ENCODE measurements at places on chromosomes 2 and 18. TPM values are rescaled to one million over a fixed set of nuclear protein-coding genes. Genes with fewer than 3 reads are reported as not detected.

Gene PSMD1
- 119 TPM for total RNA-seq

- no peak for DNase-seq
- H3K4me1 ChIP-seq = no peaks in the 10 kb centered on the region
- H3K4me3 ChIP-seq = no peak overlapping the region
- H3K27me3 ChIP-seq = peaks cover 19% of the 10 kb centered on the region
Observed at GRCh38 chr2:106812383-106812782, 73.6 kb downstream of the ST6GAL2 start.

DNA sequence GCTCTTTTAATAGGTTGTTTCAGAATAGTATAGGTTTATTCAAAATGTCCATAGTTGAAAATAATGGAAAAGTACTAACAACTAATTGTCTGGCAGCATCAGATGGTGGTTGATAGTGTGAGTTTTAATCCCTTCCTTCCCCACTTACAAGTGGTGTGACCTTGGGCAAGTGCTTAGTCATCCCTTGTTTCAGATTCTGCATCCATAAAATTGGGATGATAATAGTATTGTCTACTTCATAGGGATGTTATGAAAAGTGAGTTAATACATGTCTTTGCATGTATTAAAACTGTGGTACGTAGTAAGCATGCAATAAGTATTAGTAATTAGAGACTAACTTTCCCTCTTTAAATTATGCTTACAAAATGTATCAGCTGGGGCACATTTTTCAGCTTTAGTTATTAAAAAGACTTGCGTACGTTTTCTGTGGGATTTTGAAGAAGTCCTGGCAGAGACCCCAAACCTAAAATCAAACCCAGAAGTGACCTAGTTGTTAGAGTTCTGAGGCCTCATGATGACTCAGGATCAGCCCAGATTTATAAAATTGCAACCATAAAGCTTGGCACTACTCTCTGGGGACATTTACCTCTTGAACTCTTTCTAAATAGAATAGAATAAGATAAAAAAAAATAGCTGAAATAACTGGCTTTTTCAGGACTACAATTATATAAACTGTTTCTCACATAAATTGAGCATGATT, 8.6 kb downstream of the ITGA4 start:
- DNase-seq = no peak
- H3K4me1 ChIP-seq = no peaks in the 10 kb centered on the region
- H3K36me3 ChIP-seq = no peaks in the 10 kb centered on the region
- no peak overlapping the region for H3K4me3 ChIP-seq

- H3K27ac ChIP-seq = no peak overlapping the region
- peaks cover 31% of the 10 kb centered on the region for H3K27me3 ChIP-seq
- no peaks in the 10 kb centered on the region for H3K4me1 ChIP-seq
Observed at GRCh38 chr2:29733213-29733612, 188.2 kb downstream of the ALK start.

- H3K4me1 ChIP-seq = peaks cover 68% of the 10 kb centered on the region
- H3K36me3 ChIP-seq = no peaks in the 10 kb centered on the region
- no peaks in the 10 kb centered on the region for H3K27me3 ChIP-seq
- peak overlapping the region; percentile 96 for H3K27ac ChIP-seq
- no peak overlapping the region for H3K4me3 ChIP-seq
Observed at GRCh38 chr2:20596193-20596972, 54.5 kb downstream of the HS1BP3 start.

DNA sequence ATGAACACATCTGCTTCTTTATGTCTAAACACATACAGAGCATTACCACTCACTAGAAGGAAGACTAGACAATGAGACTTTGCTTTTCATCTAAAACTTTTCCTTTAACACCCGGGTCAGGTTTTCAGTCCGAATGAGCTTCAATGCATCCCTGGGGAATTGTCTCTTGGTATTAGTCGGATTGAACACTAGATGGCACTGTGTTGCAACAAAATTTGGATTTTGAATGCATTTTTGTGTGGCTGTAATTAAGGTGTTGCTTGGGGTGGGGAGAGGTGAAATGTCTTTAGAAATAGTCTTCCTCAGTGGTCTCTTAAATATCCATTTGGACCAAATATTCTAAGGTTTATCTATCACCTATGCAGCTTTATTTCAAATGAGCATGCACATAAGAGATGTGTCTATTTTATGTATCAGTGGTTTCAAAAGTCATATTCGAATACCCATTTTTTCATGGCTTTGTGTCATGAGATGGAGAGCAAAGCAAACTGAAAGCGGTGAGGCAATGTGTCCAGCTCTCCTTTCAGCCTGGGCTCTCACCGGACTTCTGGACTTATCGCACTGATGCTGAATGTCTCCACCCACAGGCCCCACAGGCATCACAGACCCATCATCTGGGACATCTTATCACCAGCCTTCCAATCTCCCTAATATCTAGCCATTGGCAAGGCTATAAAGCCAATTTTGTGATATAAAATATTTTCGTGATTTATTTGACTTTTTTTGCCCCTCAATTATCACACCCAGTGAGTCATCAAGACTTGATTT, 510.3 kb downstream of the RNF144A start:
- no peaks in the 10 kb centered on the region for H3K4me1 ChIP-seq
- peaks cover 56% of the 10 kb centered on the region for H3K27me3 ChIP-seq
- H3K36me3 ChIP-seq = no peaks in the 10 kb centered on the region
- no peak for DNase-seq
- no peak overlapping the region for H3K4me3 ChIP-seq
- no peak overlapping the region for H3K27ac ChIP-seq

DNA sequence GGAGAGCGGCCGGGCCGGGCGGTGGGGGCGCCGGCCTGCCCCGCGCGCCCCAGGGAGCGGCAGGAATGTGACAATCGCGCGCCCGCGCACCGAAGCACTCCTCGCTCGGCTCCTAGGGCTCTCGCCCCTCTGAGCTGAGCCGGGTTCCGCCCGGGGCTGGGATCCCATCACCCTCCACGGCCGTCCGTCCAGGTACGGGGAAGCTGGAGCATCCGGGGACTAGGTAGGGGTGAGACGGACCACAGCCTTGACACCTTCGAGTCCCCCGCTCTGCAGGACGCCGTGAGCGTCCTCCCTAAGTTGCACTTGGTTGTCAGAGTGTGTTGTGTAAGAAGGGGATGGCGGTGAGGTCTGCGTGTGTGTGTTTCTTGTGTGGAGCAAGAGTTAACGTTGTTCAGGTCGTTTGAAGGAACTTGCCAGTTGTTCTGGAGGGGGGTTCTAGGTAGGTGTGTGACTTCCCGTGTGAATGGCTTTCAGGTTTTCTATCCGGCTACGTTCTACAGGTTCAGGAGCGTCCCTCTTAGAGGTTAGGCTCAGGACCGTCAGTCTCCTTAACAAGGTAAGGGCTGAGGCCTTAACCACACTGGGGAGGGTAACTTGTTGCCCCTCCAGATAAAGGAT, 393 bp downstream of the IL1R1 start:
- no peak for DNase-seq
- H3K27ac ChIP-seq = no peak overlapping the region
- H3K4me1 ChIP-seq = peaks cover 6% of the 10 kb centered on the region
- H3K4me3 ChIP-seq = peak overlapping the region; percentile 82
- no peaks in the 10 kb centered on the region for H3K27me3 ChIP-seq
- H3K36me3 ChIP-seq = no peaks in the 10 kb centered on the region

GRCh38 chr2:101766871-101767739, 69.6 kb downstream of the MAP4K4 start:
- peak; percentile 60 for DNase-seq
- H3K27ac ChIP-seq = peak overlapping the region; percentile 73
- peaks cover 5% of the 10 kb centered on the region for H3K36me3 ChIP-seq
- no peaks in the 10 kb centered on the region for H3K27me3 ChIP-seq
- no peak overlapping the region for H3K4me3 ChIP-seq

DNA sequence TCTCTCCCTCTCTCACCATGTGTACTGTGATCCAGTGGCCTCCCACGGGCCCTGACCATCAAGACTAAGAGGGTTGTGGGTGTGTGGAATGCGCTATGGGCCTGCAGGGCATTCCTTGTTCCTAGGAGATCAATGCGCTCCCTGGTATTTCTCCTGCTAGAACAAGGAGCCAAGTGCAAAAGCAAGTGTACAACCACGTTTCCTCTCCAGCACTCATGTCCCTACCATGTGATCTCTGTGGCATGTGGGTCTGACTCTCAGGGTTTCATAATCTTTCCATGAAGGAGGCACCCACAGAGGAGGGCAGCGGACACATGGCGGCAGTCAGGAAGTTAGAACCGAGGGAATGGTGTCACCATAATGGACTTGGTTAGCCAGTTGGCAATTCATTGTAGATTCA, 91.4 kb downstream of the MAPK4 start:
- no peak overlapping the region for H3K4me3 ChIP-seq
- no peak for DNase-seq
- H3K4me1 ChIP-seq = no peaks in the 10 kb centered on the region
- H3K27me3 ChIP-seq = no peaks in the 10 kb centered on the region
- no peaks in the 10 kb centered on the region for H3K36me3 ChIP-seq
- no peak overlapping the region for H3K27ac ChIP-seq

- H3K27me3 ChIP-seq = no peaks in the 10 kb centered on the region
- no peak for DNase-seq
- no peak overlapping the region for H3K4me3 ChIP-seq
- H3K36me3 ChIP-seq = no peaks in the 10 kb centered on the region
Observed at GRCh38 chr2:182897137-182897536, 30.7 kb upstream of the FRZB start.

DNA sequence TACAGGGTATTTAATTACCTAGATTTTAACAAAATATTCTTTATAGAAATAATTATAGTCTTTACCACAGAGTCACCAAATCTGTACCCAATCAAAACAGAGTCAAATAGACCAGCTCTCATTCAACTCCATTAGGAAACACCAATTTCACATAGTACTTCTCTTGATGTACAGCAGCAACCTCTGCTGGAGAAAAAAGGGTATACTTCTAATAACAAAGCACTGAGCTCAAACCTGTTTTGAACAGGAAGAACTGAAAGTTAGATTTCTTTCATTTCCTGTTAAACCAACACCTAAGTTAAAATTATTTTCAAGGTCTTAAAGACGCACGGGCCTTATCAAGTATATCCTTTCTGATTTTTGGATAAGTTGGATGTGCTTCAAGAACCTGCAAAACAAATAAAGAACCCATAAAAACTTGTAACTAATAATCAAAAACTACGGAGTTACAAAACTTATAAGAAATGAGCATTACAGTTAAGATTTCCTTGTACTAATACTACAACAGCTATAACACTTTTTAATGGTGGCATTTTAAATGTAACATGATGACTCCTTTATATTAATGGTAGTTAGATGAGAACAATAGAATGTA, 79.0 kb downstream of the TTC21B start:
- no peak overlapping the region for H3K27ac ChIP-seq
- no peaks in the 10 kb centered on the region for H3K36me3 ChIP-seq
- no peaks in the 10 kb centered on the region for H3K27me3 ChIP-seq
- no peak overlapping the region for H3K4me3 ChIP-seq
- H3K4me1 ChIP-seq = no peaks in the 10 kb centered on the region

DNA sequence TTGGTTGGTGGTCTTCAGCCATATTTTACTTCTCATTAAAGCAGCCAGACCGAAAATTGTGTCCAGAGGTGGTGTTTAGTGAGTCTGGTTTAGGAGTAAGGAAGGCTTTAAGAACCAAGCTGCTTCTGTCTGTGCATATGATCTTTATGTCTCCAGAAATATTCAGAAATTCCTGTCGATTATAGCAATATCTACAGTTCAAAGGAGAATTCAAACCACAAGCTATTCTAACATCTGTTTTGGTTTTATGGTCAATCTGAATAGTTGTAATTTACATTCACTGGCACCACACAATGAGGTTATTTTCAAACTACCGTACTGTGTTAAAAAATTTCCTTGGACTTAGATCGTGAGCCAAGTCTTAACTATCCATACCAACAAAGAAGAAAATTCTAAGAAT, 11.3 kb downstream of the UPP2 start:
- H3K27ac ChIP-seq = no peak overlapping the region
- no peaks in the 10 kb centered on the region for H3K27me3 ChIP-seq
- no peak for DNase-seq
- no peak overlapping the region for H3K4me3 ChIP-seq

Gene TRIM43
- total RNA-seq = not detected

Gene ACOXL
- total RNA-seq = 10.7 TPM

DNA sequence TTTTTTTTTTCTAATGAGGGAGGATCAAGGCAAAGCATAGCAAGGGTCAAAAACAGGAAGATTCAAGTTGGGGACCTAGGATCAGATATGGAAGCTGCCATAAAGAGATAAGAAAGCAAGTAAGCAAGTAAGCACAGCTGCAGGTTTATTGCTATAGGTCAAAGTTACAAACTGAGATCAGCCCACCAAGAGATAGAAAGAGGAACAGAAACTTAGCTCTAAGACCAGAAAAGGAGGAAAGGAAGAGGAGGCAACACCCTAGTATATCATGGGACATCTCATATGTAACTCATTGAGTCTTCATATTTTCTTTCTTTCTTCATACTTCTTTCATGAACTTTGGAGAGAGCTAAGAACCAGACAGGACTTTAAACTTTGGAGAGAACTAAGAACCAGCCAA, 295.9 kb upstream of the CRIM1 start:
- no peaks in the 10 kb centered on the region for H3K27me3 ChIP-seq
- no peak for DNase-seq
- H3K4me3 ChIP-seq = no peak overlapping the region
- H3K27ac ChIP-seq = no peak overlapping the region
- no peaks in the 10 kb centered on the region for H3K36me3 ChIP-seq
- H3K4me1 ChIP-seq = no peaks in the 10 kb centered on the region

- H3K4me3 ChIP-seq = no peak overlapping the region
- DNase-seq = no peak
- H3K36me3 ChIP-seq = no peaks in the 10 kb centered on the region
- no peaks in the 10 kb centered on the region for H3K27me3 ChIP-seq
Observed at GRCh38 chr2:129575431-129575830, 404.0 kb upstream of the RAB6C start.

- H3K36me3 ChIP-seq = no peaks in the 10 kb centered on the region
- H3K27me3 ChIP-seq = no peaks in the 10 kb centered on the region
- no peak for DNase-seq
- H3K27ac ChIP-seq = peak overlapping the region; percentile 51
- H3K4me1 ChIP-seq = peaks cover 12% of the 10 kb centered on the region
- H3K4me3 ChIP-seq = no peak overlapping the region
Observed at GRCh38 chr2:13050764-13051163, 334.0 kb downstream of the TRIB2 start.

Gene ABCG8
- total RNA-seq = not detected

DNA sequence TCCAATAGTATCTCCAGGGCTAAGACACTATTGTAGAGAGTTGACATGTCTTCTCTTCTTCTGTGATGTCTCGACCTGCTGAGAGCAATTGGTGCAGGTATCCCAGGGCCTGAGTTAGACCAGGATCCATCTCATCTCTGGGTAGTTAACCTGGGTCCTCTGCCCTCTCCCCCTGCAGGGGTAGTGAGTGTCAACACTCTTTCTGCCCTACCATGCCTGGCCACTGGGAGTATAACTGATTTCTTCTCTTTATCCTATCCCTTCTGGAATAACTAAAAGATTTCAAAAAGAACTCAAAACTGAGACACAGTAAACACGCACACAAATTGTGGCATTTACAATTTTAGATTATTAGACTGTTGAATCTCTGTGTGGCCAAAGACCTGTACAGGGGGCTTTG, 20.8 kb upstream of the SIX3 start:
- 0 out of 2 replicates have a peak, but pooled peaks cover 12% of the 10 kb centered on the region for H3K36me3 ChIP-seq
- no peak overlapping the region for H3K4me3 ChIP-seq
- DNase-seq = no peak
- H3K4me1 ChIP-seq = peaks cover 27% of the 10 kb centered on the region

GRCh38 chr2:217095511-217096205, 235.8 kb upstream of the TNP1 start:
- no peak overlapping the region for H3K4me3 ChIP-seq
- no peak overlapping the region for H3K27ac ChIP-seq
- peaks cover 10% of the 10 kb centered on the region for H3K4me1 ChIP-seq

Data from PC-9 (cell line).